ENCODE measurements at places on chromosomes 2 and 18.

- no peak for DNase-seq
Observed at GRCh38 chr18:57219964-57220363, 73.1 kb downstream of the BOD1L2 start.

DNA sequence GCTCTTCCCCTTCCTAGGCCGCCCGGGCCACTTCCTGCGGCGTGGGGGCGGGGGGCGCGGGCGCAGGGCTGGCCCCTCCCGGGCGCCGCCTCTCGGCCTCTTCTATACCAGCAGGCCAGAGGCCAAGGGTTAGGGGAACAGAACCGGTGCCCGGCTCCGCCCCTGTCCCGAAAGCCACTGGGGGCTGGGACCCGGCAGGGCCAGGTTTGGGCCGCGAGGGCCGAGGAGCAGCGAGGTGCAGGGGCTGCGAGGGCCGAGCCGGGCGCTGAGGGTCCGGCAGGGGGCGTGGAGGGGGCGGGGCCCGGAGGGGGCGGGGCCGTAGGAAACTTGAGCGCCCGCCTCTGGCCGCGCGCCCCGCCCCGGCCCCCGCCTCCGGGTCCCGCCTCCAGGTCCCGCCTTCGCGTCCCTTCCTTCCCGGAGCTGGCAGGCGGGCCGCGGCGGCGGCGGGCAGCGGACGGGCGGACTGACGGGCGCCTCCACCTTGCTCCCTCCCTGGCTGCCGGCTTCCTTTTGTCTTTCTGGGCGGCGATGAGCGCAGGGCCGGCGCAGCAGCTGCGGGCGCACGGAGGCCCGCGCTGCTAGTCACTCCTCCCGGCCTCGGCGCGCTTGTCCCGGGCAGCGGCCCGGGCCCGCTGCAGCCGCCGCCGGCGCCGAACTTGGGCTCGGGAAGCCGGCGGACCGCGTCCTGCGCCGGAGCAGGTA lies at the start of gene HPCAL1:
Gene HPCAL1, plus strand, starts transcription at position 426 of the 702 bp plus-strand sequence. CDS start 116,854 bp downstream, outside the sequence.
- peak; percentile 81 for DNase-seq

DNA sequence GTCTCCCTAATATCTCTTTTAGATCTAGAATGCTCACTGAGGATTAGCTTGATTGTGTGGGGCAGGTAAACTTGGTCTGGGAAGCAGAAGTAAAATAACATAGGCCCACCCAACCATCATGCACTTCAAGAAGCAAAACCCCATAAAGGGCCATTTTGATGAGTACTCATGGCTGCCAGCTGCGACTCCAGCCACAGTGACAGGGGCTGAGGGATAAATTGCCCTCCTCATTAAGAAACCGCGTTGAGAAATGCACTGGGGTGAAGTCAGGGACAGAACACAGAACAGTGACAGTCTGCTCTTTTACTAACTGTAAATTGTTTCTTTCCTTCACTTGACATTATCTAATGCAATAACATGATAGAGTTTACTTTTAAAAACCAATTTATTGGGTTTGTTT lies 60.2 kb downstream of the RND3 start:
- DNase-seq, result no peak

DNA sequence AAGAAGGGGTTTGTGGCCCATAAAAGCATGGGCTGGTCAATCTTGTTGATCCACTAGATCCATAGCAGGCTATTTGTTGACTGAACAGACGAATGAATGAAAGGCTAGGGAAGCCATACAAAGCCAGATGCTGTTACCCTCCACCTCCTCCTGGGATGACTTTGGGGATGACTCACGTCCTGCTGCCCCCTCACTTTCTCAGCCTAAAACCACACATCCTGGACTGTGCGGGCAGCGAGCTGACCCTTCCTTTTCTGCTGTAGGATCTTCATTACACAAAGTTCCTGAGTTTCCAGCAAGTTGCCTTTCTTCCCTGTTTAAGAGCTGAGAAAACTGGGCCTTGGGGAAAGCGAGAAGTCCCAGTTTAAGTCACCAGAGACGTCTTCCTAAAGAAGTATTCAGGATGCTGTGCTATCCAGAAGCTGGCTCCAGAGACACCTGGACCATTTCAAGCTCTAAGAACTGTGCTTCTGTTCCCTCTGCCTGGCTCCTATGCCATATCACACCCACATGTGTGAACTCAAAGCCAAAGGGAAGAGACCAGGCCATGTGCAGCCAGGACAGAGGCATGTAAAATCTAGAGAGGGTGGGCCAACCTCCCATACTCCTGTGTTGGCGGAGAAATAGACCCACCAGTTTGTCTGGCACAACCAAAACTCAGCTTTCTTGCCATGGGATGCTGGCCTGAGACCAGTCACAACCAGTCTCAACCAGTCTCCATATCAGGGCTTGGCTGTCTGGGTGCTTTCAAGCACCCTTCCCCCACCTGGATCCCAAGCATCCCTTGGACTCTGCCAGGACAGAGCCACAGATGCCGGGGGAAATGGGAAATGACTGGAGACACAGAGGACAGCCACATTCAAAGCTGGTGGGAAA lies 4.7 kb upstream of the SLC20A1 start:
- DNase-seq, result peak; percentile 75

DNA sequence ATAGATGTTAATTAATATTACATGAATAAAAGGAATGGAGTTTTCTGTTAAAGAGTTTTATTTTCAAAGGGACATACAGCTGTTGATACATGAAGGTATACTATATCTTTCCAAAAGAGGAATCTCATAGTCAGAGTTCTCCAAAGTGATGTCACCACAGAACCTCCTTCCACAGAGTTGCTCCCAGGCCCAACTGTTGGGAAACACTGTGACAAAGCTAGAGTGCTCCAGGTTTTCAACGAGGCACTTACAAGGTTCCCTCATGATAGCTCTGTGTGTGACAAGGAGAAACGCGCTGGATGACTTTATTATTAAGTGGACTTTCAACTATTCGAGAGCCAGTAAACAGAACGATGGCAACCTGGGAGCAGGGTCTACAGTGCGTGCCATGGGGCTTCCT lies 33.5 kb downstream of the PTPN18 start:
- no peak for DNase-seq

DNA sequence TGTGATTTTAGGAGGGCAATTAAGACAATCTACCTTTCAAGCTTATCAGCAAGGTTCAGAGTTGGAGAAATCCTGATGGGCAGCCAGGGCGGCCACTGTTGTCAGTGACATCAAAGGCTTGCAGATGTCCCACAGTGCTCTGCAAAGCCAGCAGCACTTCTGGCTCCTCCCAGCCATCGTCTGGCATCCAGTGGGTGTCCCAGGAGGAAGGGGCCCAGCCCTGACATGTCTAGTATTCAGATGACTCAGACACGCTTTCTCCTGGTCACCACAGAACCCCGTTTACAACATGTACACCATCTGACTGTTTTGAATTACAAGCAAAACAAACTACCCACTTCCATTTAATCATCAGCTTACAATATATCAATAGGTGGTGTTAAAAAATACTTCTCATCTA lies 61.4 kb downstream of the CYRIA start:
- no peak for DNase-seq

- DNase-seq, result no peak
Observed at GRCh38 chr18:79904357-79905147, 46.9 kb downstream of the SLC66A2 start.

GRCh38 chr2:133855526-133855925 lies 287.3 kb upstream of the NCKAP5 start:
- DNase-seq, result no peak

GRCh38 chr18:44823782-44824181 lies 143.1 kb downstream of the SETBP1 start:
- DNase-seq, result no peak

- DNase-seq, result no peak
Observed at GRCh38 chr2:181632733-181633401, 24.0 kb downstream of the CERKL start.

DNA sequence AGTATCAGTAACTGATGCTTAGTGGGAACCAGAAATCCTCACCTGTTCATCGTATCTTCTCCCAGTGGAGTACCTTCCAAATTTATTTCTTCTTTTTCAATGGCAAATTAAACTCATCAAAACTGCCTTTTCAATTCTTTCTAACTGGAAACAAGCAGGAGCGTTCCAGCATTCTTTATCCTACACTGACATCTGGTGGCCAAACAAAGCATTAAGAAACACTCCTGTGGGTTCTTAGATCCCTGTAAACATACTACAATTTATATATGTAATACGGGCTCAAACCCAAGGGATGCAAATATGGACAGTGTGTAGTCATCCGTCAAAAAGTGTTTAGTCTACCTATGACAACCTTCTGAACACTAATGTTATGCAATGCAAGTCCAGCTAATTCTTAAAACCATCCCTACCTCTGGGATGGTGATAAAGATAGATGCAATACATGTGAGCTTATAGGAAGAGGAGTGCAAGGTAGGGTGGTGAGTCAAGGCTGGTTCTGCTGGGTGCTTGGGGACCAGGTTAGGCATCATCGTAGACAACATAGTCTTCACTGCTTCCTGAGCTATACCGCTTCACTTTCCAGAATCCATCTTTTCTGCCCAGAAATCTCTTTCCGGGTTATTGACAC lies 375.0 kb downstream of the CTNNA2 start:
- DNase-seq, result peak; percentile 40

GRCh38 chr18:28854964-28855363 lies 678.0 kb upstream of the CDH2 start:
- no peak for DNase-seq

GRCh38 chr2:142603759-142604158 lies 273.7 kb upstream of the KYNU start:
- no peak for DNase-seq

DNA sequence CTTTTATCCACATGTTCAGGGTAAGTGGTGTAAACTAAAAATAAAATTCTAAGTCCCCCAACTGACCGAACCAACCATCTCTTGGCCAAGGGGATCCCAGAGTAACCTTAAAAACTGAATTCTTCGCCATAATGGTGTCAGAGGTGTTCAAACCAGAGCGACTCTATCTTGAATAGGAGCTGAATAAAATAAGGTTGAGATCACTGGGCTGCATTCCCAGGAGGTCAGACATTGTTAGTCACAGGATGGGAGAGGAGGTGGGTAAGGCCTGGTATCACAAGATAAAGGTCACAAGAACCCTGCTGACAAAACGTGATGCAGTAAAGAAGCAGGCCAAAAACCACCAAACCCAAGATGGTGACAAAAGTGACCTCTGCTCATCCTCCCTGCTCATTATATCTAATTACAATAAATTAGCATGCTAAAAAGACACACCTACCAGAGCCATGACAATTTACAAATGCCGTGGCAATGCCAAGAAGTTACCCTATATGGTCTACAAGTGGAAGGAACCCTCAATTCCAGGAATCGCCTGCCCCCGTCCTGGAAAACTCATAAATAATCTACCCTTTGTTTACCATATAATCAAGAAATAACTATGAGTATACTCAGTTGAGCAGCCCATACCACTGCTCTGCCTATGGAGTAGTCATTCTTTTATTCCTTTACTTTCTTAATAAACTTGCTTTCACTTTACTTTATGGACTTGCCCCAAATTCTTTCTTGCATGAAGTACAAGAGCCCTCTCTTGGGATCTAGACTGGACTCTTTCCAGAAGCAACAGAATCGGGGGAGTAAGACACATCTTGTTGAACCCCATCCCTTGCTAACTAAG lies 302.4 kb downstream of the STK39 start:
- no peak for DNase-seq

DNA sequence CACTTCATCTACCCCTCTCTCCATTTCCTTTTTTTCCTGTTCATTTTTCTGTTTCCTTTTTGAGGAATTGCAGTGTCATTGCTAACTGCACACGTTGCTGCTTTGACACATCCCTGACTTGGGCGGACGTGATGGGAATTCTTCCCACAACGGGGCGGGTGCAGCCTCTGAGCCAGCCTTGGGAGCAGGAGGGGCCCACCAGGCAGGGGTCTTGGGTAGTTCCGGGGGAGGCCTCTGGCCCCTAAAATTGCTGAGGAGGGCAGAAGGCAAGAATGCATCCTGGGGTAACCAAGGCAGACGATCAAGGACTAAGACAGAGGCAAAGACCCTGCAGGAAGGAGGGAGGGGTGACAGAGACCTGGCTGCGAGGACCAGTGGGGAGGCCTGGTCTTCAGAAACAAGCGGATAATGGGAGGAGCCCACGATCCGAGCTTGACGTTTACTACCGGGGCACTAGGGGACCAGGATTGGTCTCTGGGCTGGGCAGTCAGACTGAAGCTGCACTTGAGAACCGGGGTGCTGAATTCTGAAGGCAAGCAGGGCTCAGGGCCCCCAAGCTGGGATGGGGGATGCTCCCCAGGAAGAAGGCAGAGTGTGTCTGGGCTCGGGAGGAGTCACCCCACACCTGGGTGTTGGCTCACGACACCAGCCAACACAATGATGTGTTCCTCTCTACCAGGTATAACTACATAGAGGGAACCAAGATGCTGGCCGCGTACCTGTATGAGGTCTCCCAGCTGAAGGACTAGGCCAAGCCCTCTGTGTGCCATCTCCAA lies 14.8 kb upstream of the CNDP1 start:
- no peak for DNase-seq

DNA sequence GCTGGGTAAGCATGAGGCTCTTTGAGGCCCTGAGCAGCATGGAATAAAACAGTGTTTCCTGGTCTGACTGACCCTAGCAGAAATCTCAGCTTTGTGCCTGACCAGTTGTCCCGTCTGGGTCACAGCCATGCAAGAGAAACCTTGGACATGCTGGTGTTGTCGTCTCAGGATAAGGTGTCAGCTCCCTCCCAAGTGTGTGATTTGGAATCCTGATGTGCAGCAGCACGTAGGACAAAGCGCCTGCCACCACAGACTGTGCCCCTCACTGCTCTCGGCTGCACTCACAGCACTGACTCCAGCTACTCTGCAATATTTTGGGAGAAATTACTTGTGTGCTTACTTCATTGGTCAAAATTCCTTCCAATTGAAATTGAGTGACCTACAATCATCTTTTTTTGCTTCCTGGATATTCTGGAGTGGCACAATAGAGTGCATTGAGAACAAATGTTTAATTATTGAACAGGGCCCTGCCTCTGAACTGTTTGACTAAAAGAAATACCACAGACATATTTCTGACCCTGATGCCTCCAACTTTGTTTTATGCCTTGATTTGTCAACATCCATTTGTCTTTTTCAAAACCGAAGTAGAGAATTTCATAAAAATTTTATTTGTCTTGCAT lies 352.4 kb downstream of the SOCS6 start:
- no peak for DNase-seq

- DNase-seq, result no peak
Observed at GRCh38 chr2:27485496-27485895, 4.0 kb downstream of the IFT172 start.

DNA sequence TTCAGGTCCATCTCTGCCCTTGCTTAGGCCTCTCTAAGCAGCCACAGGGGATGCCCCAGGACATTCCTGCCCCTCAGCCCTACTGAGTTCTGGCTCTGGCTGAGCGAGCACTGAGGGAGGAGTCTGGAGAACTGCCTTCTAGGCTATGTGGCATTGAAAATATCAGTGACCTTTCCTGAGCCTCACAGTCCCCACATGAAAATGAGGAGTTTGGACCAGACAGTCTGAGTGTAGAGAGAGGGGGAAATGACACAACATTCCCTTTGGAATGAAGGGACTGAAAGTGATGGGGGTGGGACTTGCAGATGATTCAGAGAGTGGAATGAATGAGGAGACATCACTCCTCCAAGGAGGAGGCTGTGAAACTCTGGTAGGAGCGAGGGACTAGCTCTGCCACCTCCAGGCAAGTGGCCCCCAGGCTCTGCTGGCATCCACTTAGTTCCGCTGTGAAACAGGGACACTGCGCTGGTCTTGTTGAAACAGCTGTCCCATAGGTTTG lies 8.0 kb downstream of the TNS1 start:
- peak; percentile 62 for DNase-seq

GRCh38 chr18:32443033-32443705 lies 27.5 kb downstream of the GAREM1 start:
- no peak for DNase-seq
